ENCODE measurements at places on chromosomes 7 and 10. TPM values are rescaled to one million over a fixed set of nuclear protein-coding genes. Genes with fewer than 3 reads are reported as not detected.

ALOX5 gene
- total RNA-seq, result 0.08 TPM

CPA2 gene
- total RNA-seq, result not detected

MEOX2 gene
- total RNA-seq, result 0.13 TPM

EBLN1 gene
- total RNA-seq, result not detected

FGL2 gene
- total RNA-seq, result 1.9 TPM

GHRHR gene
- total RNA-seq, result not detected

CCL24 gene
- not detected for total RNA-seq

ZNF777 gene
- 12.3 TPM for total RNA-seq

TACR2 gene
- total RNA-seq, result 0.26 TPM

MBL2 gene
- total RNA-seq, result not detected

ADAM12 gene
- total RNA-seq, result 8.1 TPM

NODAL gene
- not detected for total RNA-seq

SPDYE2 gene
- total RNA-seq, result not detected

LOXL4 gene
- 6.9 TPM for total RNA-seq

DBNL gene
- 83.4 TPM for total RNA-seq

MMD2 gene
- total RNA-seq, result not detected

EEPD1 gene
- 2.8 TPM for total RNA-seq

SLC18A2 gene
- total RNA-seq, result not detected

DPYSL4 gene
- total RNA-seq, result 12.3 TPM

ECHDC3 gene
- 29.9 TPM for total RNA-seq

All from epithelial cell of alveolus of lung (primary cell).